Stimulated activated CD8-positive, alpha-beta memory T cell treated with anti-CD3 and anti-CD28 coated beads, Interleukin-4, amount 100 ng/mL, for 24 hours (primary cell): ENCODE measurements at places on chromosomes 7 and 10.

GRCh38 chr7:116265881-116266280 lies 55.5 kb downstream of the TES start:
- no peak for DNase-seq

DNA sequence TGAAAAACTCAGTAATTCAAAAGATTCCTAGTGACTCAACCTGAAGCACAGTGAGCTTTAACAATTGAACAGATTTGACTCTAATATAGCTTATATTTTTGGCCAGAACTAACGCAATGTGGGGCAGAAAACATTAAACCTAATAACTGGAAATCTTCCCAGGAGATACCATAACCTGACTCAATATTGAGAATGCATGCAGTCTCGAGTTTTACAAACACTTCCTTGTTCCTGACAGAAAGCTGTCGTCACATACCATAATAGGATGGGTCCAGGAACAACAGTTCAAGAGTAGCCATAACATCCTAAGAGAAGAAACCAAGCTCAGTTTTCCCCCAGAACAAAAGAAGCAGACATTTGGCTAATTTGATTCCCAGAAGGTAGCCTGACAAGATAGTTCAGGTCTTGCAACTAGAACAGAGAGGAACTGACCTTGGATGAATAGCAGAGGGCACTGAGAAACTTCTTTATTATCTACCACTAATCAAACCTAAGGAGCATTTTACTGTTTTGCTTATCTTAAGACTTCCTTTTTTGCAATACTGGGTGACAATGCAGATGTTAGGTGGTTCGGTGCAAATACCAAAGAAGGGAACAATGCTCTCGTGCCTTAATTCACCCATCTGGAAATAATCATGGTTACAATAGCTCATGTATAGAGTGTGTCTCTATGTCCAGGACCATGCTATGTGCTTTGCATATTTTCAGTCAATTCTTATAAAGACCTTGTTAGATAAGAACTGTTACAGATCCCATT lies 38.6 kb upstream of the ACSL5 start:
- no peak for DNase-seq

GRCh38 chr10:4647109-4647785 lies 178.8 kb upstream of the AKR1E2 start:
- DNase-seq = no peak

- no peak for DNase-seq
Measured at GRCh38 chr7:134919240-134919641, 67.1 kb upstream of the AGBL3 start.

DNA sequence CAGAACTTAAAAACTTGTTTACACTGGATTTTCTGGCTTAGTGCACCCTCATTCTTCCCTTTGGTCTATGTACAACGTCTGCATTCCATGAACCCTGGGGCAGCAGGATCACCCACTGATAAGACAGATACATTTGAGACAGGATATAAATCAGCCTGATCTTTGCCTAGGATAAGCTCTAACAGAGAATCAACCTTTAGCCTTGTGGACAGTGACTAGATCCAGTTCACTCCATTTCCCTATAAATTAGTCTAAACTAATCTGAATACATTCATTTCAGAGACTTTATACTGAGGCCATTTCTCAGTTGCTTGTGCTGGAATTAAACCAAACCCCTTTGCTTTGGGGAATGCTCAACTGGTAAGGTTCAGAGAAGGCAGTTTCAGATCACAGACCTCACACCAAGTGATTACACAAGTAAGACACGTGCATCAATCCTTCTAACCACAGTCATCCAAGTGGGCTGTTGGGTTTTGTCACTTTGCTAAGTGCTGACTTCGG lies 639.8 kb upstream of the FZD8 start:
- DNase-seq = no peak

- no peak for DNase-seq
Measured at GRCh38 chr7:69517985-69518704, 80.1 kb upstream of the AUTS2 start.

GRCh38 chr7:110766864-110767263 lies 324.1 kb upstream of the LRRN3 start:
- no peak for DNase-seq

GRCh38 chr7:102117743-102118142 lies 168.9 kb upstream of the SH2B2 start:
- DNase-seq = no peak

DNA sequence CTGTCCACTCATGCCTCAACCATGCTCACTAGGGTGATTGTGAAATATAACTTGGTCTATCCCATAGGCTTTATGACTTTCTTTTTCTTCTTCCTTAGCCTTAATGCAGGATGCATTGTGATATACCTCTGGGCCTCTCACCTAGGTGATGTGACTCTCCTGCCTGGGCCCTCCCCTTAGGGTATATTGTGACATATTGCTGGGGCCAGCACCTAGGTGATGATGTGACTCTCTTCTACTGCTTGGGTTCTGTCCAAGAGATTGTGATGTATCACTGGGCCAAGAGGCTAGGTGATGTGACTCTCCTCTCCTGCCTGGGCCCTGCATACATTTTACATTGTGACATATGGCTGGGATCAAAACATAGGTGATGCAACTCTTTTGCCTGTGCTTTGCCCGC lies 14.7 kb upstream of the ZNF107 start:
- DNase-seq = no peak

GRCh38 chr10:32417911-32418547 lies 27.9 kb upstream of the CCDC7 start:
- DNase-seq = no peak

DNA sequence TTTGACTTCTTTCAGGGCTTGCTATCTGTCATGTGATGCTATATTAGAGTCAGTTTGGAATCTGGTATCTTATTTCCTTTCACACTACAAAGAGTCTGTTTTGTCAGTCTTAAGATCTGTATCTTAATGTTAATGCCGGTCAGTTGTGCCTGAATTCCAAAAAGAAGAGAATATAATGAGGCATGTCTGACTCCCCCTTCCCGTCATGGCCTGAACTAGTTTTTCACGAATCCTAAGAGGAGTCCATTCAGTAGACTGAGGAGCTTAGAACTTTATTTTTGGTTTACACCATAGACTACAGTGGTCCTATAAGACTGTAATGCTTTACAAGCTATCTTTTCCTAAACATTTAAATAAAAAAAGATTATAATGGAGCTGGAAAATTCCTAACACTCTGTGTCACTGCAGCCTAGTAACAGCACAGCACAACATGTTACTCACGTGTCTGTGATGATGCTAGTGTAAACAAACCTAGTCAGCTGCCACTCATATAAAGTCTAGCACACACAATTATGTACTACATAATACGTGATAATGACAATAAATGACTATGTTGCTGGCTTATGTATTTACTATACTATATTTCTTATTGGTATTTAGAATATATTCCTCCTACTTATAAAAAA lies 50.6 kb downstream of the VPS41 start:
- no peak for DNase-seq

DNA sequence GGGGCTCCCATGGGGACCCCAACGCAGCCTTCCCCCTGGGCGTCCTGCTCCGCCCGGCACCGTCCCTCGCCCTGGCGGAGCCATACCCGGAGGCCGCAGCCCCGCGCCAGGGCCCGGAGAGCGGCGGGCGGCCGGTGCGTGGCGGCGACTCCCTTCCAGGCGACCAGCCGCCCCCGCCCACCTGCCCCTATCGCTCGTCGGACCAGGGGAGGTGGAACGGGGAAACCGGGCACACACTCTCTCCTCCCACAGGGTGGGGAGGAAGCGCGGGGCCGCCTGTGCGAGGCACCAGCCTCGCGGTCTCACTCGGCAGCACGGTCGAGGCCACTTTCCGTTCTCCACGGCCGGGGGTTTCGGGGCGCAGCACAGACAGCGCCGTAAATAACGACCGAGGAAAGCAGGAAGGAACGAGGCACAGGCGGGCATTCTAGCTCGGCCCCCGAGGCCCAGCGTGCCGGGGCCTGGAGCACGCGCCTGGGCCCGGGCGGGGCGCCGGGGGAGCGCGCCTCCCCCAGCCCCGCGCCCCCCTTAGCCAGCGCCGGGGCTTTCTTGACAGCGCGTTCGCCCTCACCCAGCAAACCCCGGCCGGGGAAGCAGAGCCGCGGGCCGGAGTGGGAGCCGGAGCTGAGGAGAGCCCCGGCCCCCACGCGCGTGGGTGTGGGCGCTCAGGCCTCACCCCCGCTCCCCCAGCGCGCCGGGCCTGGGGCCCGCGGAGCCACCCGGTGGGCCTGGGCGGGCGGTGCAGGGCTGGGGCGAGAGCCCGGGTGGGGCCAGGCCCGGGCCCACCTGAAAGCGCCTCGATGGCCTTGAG lies 936 bp downstream of the IGF2BP3 start:
- DNase-seq = no peak

GRCh38 chr7:142870566-142871259 lies 14.8 kb downstream of the TRPV6 start:
- DNase-seq = no peak

GRCh38 chr7:15848362-15848761 lies 161.9 kb upstream of the MEOX2 start:
- DNase-seq = no peak

- DNase-seq = no peak
Measured at GRCh38 chr7:4633012-4633411, 49.1 kb upstream of the FOXK1 start.

DNA sequence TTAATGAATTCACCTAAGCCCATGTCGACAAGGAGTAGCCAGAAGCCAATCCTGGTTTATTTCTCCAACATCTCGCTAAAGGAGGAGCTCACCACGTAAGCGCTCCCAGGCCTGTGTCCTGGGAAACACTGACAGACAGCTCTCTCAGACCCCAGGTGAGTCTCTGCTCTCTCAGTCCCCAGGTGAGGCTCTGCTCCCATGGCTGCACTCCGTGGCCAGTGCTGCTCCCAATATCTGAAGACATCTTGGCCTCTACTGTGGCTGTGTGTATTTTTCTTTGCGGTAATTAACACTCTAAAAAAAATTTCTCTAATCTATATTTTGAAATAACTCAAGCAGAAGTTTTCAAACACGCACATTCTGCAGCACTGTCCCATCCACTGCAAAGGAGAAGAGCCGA lies 564.5 kb downstream of the PTPRN2 start:
- DNase-seq = no peak

DNA sequence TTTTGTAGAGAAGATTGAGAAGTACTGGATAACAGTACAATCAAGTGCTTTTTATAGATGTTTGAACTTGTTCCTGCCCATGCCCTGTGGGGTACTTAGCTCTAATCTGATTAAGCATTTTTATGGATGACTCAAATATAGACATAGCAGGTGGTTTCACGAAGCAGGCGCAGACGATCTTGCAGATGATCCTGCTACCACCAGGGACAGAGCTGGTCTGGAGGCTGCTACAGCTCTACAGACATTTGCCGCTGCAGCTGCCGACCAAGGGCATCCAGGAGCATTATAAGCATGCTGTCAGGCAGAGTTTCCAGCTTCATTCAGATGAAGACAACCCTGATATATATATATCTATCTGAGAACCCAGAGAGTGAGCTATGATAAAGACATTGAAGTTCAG lies 650.4 kb downstream of the NXPH1 start:
- DNase-seq = no peak

GRCh38 chr7:101848208-101848951 lies 31.0 kb downstream of the CUX1 start:
- no peak for DNase-seq
